ENCODE measurements at places on chromosomes 5 and 9.

GRCh38 chr5:55572020-55572419 is 37.3 kb upstream of the PLPP1 start:
- DNase-seq, result no peak

DNA sequence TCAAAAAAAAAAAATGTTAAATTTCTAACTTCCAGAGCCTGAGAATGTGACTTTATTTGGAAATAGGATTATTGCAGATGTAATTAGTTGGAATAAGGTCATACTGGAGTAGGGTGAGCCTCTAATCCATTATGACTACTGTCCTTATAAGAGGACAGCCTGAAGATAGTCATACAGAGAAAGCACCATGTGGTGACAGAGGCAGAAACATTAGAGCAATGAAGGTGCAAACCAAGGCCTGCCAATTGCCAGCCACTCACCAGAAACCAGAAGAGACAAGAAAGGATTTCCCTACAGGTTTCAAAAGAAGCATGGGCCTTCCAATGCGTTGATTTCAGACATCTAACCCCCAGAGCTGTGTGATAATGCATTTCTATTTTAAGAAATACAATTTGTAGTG is 659.2 kb upstream of the CHD1 start:
- no peak for DNase-seq

DNA sequence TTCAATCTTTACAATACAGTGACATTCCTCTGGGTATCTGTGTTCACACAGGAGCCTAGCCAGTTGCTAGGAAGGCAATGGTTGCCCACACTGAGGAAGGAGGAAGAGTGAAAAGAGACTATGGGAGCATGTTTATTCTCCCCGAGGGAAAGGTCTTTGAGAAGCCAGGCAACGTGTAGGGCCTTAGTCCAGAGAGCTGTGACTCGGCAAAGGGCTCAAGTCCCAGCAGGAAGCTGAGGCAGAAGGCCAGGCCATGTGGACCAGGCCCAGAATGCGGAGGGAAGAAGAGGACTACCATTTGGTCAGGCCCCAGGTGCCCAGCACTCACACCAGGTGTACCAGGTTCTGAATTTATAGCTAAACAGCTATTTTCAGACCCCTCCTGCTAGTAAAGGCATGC is 136.6 kb upstream of the DMAC1 start:
- no peak for DNase-seq

DNA sequence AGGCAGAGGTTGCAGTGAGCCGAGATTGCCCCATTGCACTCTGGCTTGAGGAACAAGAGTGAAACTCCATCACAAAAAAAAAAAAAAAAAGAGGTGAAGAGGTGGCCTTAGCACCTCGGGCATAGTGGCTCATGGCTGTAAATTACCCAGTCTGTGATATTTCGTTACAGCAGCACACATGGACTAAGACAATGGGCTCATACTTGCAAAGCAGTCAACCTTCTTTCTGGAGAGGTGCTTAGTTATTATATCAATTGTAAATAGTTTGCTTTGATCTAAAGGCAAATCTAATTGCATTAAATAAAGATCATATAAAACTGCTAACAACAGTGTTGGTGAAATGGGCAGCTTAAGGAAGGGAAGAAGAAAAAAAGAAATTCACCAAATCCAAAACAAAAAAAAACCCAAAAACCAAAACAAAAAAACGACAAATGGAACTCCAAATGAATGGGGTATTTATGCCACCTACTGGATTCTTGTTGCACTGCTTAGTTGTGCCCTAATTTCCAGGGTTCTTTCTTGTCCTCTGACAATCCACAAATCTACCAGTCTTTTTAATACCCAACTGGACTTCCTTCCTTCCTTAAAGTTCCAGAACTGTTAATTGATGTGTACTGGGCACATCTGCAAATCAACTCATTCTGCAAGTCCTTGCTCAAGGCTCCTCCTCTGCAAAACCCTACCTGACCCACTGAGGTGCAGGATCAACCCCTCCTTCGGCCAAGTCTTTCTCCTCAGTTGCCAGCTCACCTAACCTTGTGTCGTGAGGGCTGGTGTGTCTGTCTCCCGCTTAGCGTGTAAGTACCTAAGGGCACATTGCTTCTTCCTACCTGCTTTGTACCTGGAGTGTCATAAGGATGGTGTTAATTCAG is 35.0 kb upstream of the DMRT1 start:
- no peak for DNase-seq

DNA sequence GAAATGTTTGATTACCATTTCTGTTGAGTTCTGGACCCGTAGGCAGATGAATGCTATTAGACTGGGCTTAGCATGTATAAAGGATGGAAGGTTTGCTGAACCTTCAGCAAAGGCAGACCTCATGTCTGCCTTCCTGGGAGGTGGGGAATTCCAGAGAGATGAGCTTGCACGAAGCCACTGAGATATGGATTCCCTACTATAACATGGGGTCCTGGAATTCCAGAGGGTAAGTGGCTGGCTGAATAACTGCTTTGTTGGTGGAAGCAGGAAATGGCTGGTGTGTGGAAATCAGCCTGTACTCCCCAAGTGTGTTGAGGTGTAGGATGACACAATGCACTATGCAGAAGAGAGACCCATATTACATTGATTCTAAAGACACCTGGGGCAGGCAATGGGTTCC is 526.4 kb downstream of the CTNND2 start:
- no peak for DNase-seq

DNA sequence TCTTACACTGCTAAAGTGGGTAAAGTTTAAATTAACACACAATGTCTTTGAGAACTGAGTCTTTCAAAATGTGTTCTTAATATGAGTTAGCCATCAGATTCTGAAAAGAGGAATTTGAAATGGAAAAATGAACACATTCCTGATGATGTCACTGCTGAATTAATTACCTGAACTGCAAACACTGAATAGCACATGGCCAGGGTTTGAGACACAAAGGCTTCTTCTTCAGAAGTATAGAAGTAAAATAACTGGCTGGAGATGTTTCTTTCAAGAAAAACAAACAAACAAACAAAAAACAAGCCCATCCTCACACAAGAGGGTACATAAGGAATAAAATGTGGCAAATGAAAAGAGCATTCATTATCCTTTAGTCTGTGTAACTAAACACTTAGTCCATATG is 7.1 kb downstream of the GLIS3 start:
- DNase-seq, result no peak
